ENCODE measurements at places on chromosomes 2 and 18.

GRCh38 chr2:46344706-46345105, 47.5 kb downstream of the EPAS1 start:
- H3K27me3 ChIP-seq, result peaks cover 7% of the 10 kb centered on the region
- peaks cover 15% of the 10 kb centered on the region for H3K36me3 ChIP-seq

GRCh38 chr2:239312081-239312511, 88.7 kb downstream of the HDAC4 start:
- peaks cover 22% of the 10 kb centered on the region for H3K36me3 ChIP-seq
- no peak for DNase-seq
- no peak overlapping the region for H3K4me3 ChIP-seq
- no peak overlapping the region for H3K27ac ChIP-seq
- no peaks in the 10 kb centered on the region for H3K27me3 ChIP-seq

- no peak overlapping the region for H3K4me3 ChIP-seq
- no peaks in the 10 kb centered on the region for H3K4me1 ChIP-seq
- no peak overlapping the region for H3K27ac ChIP-seq
- no peaks in the 10 kb centered on the region for H3K36me3 ChIP-seq
Observed at GRCh38 chr2:81324046-81324445, 1019.5 kb upstream of the LRRTM1 start.

GRCh38 chr2:77552956-77553355, 30.8 kb upstream of the LRRTM4 start:
- no peak overlapping the region for H3K4me3 ChIP-seq
- no peaks in the 10 kb centered on the region for H3K4me1 ChIP-seq
- no peak for DNase-seq
- H3K36me3 ChIP-seq, result no peaks in the 10 kb centered on the region
- H3K27ac ChIP-seq, result no peak overlapping the region

DNA sequence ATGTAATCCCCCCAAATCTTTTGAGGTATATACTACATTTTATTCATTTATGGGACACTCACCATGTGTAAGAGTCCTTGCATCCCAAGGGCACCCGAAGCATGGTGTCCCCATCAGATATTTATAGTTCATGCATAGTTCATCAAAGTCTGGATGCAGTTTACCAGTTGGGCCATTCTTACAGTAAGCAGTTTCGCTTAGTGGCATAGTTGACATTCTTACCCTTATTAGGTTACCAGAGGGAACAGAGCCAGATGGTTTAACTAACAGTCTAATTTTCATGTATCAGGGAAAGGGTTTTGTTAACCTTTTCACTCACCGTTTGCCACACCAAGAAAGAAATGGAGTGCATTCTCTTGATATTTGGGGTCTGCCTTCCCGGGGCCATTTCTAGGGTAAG, 7.1 kb downstream of the ZNF407 start:
- H3K4me1 ChIP-seq, result peaks cover 15% of the 10 kb centered on the region
- H3K4me3 ChIP-seq, result no peak overlapping the region
- H3K27ac ChIP-seq, result no peak overlapping the region
- H3K36me3 ChIP-seq, result peaks cover 6% of the 10 kb centered on the region
- DNase-seq, result no peak
- H3K27me3 ChIP-seq, result no peaks in the 10 kb centered on the region

GRCh38 chr2:28590496-28591301, 94.8 kb downstream of the PLB1 start:
- no peaks in the 10 kb centered on the region for H3K27me3 ChIP-seq
- peaks cover 14% of the 10 kb centered on the region for H3K36me3 ChIP-seq
- DNase-seq, result no peak
- peaks cover 49% of the 10 kb centered on the region for H3K4me1 ChIP-seq
- H3K4me3 ChIP-seq, result no peak overlapping the region

DNA sequence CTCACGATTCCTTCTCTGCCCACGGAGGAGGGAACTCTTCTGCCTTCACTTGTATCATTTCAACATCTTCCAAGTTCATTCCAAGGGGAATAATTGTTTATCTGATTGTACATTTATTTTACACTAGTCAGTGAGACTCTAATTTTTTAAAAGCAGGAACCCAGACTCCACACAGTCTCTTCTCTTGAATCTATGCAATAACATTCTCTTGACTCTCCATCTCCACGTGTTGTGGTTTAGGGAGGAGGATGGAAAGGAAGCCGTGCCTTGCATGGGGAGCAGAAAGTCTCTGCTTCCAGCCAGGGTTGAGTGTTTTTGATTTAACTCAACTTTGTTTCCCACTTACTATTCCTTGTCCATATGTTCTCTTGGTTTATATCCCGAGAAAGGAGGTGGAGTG, 131.1 kb upstream of the RIOK3 start:
- DNase-seq, result no peak
- no peak overlapping the region for H3K27ac ChIP-seq
- H3K27me3 ChIP-seq, result no peaks in the 10 kb centered on the region
- peaks cover 20% of the 10 kb centered on the region for H3K4me1 ChIP-seq
- H3K4me3 ChIP-seq, result no peak overlapping the region
- no peaks in the 10 kb centered on the region for H3K36me3 ChIP-seq

DNA sequence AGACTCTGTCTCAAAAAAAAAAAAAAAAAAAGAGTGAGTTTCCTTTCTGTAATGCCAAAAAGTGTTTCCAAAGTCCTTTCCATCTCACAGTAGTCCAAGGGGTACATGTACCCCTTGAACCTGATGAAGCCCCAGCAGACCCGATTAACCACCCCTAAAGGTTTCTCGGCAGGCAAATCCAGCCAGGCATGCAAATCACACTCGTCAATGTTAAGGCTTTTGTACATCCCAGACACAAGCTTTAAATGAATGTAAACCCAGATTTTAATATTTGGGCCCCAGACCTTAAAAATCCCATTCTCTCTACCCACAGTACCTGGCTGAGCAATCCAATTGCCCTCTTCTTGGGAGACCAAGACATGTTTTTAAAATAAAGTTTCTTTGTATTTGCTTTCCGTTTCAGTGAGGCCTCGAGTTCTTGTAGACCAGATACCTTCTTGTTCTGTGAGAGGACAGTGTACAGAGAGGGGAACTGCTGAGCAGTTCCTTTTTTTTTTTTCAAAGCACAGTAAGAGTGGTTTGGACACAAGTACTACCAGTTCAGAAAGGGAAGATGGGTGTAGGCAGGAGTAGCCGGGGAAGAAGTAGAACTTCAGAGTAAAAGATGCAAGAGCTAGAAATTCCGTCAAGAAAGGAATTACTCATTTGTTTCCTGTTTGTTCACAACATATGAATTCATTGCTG, at the start of gene NLRC4:
Gene NLRC4, minus strand, starts transcription at position 465 of the 684 bp plus-strand sequence. CDS start 8,111 bp downstream, outside the sequence.
- peaks cover 8% of the 10 kb centered on the region for H3K4me1 ChIP-seq
- no peaks in the 10 kb centered on the region for H3K36me3 ChIP-seq
- H3K27me3 ChIP-seq, result no peaks in the 10 kb centered on the region
- peak within 1 kb of the TSS; percentile 70 for H3K27ac ChIP-seq
- DNase-seq, result no peak
- H3K4me3 ChIP-seq, result peak within 1 kb of the TSS; percentile 39

DNA sequence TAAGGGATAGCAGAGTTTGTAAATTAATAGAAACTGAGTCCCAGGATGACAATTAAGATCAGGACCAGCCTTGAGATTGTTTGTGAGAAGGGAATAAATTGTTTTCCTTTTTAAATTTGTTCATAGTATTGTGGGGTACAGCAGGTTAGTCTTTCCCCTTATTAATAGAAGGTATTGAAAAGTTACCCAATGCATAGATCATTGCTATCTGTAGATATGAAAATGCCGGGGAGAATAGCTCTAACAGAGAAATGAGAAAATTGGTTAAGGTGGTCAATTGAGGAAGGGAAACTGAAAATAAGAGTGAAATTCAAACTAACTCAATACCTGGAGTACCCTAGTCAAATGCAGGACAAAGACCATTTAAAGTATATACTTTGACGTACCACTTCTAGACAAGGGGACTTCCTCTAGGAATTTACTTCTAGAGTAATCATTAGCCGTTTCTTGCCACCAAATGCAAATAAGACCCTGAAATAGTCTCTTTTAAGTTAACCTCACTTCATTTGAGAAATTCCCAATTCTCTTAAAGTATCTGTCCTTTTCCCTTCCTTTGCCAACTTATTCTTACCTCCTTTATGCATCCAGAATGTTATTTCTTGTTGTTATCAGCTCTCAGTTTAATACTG, 1224.4 kb upstream of the LRRTM1 start:
- no peak for DNase-seq
- no peaks in the 10 kb centered on the region for H3K4me1 ChIP-seq
- no peaks in the 10 kb centered on the region for H3K36me3 ChIP-seq
- H3K27me3 ChIP-seq, result no peaks in the 10 kb centered on the region
- no peak overlapping the region for H3K27ac ChIP-seq
- H3K4me3 ChIP-seq, result no peak overlapping the region

- no peaks in the 10 kb centered on the region for H3K27me3 ChIP-seq
- DNase-seq, result no peak
- H3K4me1 ChIP-seq, result peaks cover 26% of the 10 kb centered on the region
- no peak overlapping the region for H3K4me3 ChIP-seq
- H3K36me3 ChIP-seq, result peaks cover 53% of the 10 kb centered on the region
Observed at GRCh38 chr2:207091176-207091575, 74.6 kb downstream of the KLF7 start.

- no peak overlapping the region for H3K27ac ChIP-seq
- DNase-seq, result no peak
- no peaks in the 10 kb centered on the region for H3K27me3 ChIP-seq
Observed at GRCh38 chr2:145845923-145846322, 1326.0 kb upstream of the ZEB2 start.

DNA sequence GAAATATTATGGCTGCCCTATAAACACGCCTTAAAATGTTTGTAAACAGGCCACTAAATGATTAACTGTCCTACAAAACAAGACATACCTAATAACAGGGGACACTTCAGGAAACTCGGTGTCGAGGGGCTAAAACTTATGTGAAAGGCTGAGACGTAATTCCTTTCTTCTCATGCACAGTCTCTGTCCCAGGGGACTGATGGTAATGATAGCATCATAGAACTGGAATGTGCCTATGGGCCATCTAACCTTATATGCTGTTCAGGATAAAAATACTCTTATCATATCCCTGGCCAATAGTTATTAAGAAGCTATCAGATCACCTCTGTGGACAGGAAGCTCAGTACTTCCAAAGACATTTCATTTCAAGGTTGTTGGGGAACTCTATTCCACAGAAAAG, 252.6 kb upstream of the RASGRP3 start:
- DNase-seq, result no peak
- H3K4me1 ChIP-seq, result peaks cover 7% of the 10 kb centered on the region
- H3K4me3 ChIP-seq, result no peak overlapping the region
- H3K27me3 ChIP-seq, result peaks cover 19% of the 10 kb centered on the region
- H3K27ac ChIP-seq, result no peak overlapping the region

GRCh38 chr2:235616885-235617284, 123.0 kb downstream of the AGAP1 start:
- DNase-seq, result no peak
- no peaks in the 10 kb centered on the region for H3K36me3 ChIP-seq
- no peak overlapping the region for H3K27ac ChIP-seq
- H3K4me3 ChIP-seq, result no peak overlapping the region
- no peaks in the 10 kb centered on the region for H3K4me1 ChIP-seq

DNA sequence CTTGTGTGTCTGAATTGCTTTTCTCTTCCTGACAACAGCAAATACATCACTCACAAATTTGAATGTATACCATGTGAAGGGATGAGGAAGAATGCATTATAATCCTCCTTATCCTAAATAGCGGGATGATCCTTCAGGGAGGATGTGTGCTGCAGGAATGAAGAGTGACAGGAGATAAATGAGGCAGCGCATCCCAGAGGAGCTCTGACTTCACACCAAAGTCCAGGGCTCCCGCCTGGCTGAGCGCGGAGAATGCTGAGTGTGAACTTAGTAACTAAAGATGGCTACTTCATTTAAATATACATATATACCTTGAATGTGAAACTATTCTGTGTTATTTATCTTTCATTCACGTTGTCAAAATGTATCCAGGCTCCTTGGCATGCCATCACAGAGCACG, 145.2 kb upstream of the TPO start:
- H3K4me1 ChIP-seq, result no peaks in the 10 kb centered on the region
- H3K4me3 ChIP-seq, result no peak overlapping the region
- no peaks in the 10 kb centered on the region for H3K27me3 ChIP-seq

DNA sequence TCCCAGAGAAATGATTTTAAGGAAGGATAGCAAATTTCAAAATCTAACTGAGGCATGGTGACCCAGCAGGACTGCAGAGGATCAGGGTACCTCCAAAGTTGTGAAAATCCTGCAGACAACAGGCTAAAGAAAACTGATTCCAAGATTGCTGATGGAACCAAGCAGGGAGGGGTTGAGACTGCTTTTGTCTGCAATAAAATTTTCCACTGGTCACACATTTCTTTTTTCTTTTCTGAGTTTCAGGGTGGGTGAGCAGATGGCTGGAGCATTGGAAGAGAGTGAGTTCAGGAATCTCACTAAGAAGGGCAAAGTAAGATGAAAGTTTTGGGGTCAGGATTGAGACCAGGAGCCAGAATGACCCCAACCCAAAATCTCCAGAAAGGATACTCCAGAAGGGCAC, 321.0 kb downstream of the TNS1 start:
- H3K27me3 ChIP-seq, result no peaks in the 10 kb centered on the region
- no peak overlapping the region for H3K4me3 ChIP-seq
- no peak for DNase-seq
- H3K4me1 ChIP-seq, result no peaks in the 10 kb centered on the region
- H3K27ac ChIP-seq, result no peak overlapping the region
- no peaks in the 10 kb centered on the region for H3K36me3 ChIP-seq

- H3K36me3 ChIP-seq, result no peaks in the 10 kb centered on the region
- no peaks in the 10 kb centered on the region for H3K4me1 ChIP-seq
- H3K27me3 ChIP-seq, result peaks cover 37% of the 10 kb centered on the region
- no peak overlapping the region for H3K4me3 ChIP-seq
- no peak overlapping the region for H3K27ac ChIP-seq
- DNase-seq, result no peak
Observed at GRCh38 chr2:149055751-149056150, 17.3 kb downstream of the LYPD6B start.

GRCh38 chr2:232588680-232589585, 38.4 kb downstream of the EIF4E2 start:
- no peaks in the 10 kb centered on the region for H3K27me3 ChIP-seq
- DNase-seq, result no peak
- no peak overlapping the region for H3K27ac ChIP-seq
- H3K4me1 ChIP-seq, result peaks cover 11% of the 10 kb centered on the region

DNA sequence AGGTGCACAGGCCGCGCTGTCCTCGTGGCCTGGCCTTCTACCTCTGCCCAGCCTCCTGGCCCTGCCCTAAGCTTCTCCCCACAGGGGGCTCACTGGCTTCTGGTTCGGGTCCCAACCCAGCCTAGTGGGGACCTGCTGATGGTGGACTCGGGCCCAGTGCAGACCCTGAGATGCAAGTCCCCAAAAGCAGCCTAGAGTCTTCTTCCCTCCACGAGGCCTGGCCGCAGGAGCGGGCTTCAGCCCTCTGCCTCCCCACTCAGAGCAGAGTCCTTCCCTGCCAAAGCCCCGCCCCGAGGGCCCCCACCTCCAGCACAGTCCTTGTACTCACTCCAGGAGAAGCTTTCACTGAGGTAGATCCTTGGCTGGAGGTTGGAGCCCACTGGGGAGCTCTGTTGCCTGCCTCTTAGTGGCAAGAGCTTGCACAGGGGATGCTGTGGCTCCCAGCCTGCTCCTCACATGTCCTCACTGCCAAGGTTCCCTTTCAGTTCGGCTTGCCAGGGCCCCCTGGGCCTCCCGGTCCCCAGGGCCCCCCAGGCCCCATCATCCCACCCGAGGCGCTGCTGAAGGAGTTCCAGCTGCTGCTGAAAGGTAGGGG, 3.6 kb downstream of the ERFE start:
- no peak for DNase-seq
- H3K4me1 ChIP-seq, result peaks cover 4% of the 10 kb centered on the region
- no peak overlapping the region for H3K4me3 ChIP-seq
- no peaks in the 10 kb centered on the region for H3K36me3 ChIP-seq
- no peak overlapping the region for H3K27ac ChIP-seq
